ENCODE measurements at places on chromosomes 5 and 9.

GRCh38 chr9:100222674-100223073 lies 123.6 kb downstream of the INVS start:
- DNase-seq, result no peak

DNA sequence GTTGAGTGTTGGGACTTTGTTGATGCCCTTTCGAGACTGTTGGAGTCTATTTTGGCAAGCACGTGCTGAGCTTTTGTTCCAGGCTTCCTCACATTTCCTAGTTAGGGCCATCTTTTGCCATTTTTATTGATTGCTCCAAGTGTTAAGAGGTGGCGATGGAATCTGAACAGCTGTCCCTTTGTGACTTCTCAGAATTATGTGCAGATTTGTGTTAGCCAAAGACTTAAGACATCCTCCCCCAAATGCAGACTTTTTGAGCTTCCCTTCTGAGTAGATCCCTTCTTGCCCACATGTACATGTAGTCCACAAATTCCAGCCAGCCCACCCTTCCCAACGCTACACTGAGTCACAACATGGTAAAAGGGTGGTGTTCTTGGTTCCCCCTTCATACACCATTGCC lies 59.2 kb downstream of the SPIN1 start:
- DNase-seq, result no peak

DNA sequence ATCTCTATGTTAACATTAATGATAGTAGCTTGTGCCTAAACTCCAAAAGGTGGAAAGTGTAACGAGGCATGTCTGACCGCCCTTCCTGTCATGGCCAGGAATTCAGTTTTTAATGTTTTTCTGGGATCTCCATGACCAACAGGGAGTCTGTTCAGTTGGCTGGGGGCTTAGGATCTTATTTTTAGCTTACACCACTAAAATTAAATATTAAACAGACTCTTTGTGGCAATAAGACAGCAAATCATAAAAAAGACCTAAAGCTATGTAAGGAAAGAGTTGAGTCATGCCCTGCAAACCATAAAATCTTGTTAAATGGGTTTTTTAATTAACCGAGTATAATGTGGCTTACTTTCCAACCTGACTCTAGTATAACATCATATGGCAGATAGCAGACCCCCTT lies 247.8 kb downstream of the DIRAS2 start:
- no peak for DNase-seq

GRCh38 chr5:145787001-145787400 lies 48.1 kb downstream of the PRELID2 start:
- DNase-seq, result no peak

DNA sequence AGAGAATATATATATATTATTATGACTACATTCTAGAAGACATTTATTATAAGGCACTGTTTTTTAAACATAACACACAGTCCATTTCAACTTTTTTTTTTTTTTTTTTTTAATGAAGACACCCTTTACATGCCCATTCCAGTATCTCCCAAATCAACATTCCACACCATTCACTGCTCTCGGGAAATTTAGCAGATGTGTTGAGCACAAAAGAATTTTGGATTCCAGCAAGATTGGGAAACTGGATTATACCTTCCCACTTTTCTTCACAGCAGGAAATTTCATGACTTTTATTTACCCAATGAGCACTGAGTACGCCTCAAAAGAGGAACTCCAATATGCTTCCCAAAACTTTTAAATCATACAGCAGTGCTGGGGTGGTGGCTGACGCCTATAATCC lies 333.6 kb upstream of the DAB2 start:
- no peak for DNase-seq
